ENCODE measurements at places on chromosomes 2 and 18.

- no peak for DNase-seq
Observed at GRCh38 chr2:145303536-145303935, 783.6 kb upstream of the ZEB2 start.

GRCh38 chr2:128422571-128422970 is 103.9 kb upstream of the HS6ST1 start:
- no peak for DNase-seq

GRCh38 chr2:105134081-105134480 is 96.2 kb downstream of the MRPS9 start:
- DNase-seq: no peak

DNA sequence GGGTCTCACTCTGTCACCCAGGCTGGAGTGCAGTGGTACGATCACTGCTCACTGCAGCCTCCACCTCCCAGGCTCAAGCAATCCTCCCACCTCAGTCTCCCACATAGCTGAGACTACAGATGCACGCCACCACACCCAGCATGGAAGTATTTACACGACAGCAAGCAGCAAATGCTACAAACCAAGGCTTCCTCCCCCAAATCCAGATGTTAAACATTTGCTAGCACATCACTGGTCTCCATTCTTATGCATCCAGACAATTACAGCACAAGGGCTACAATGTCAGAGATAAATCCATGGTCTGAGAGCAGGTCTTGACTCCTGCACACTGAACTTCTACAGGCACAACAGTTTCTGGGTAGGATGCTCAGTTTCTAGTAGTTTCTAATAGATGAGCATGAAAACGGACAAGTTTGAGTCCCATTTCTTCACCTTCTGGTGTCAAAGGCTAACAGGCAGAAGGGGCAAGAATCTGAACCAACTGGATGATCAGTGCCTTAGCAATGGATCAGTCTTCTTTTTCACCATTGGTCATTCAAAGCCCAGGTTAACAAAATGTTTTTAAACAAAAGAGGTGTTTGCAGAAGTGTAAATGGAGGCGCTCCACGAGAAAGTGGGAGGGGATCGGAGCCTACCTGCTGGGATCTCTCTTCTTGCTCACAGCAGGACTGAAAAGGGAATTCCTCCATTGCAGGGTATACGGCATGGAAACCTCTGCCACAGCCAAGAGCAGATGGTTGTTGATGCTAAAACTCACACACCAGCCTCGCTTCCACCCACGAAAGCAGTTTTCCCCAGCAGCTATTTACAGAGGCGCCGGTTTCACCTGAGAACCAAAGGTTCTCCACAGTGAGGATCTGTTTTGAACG is 135.0 kb upstream of the ARL4C start:
- no peak for DNase-seq

- DNase-seq: no peak
Observed at GRCh38 chr2:127951026-127951425, 65.3 kb upstream of the AMMECR1L start.

- no peak for DNase-seq
Observed at GRCh38 chr2:188495969-188496431, 204.3 kb downstream of the GULP1 start.

DNA sequence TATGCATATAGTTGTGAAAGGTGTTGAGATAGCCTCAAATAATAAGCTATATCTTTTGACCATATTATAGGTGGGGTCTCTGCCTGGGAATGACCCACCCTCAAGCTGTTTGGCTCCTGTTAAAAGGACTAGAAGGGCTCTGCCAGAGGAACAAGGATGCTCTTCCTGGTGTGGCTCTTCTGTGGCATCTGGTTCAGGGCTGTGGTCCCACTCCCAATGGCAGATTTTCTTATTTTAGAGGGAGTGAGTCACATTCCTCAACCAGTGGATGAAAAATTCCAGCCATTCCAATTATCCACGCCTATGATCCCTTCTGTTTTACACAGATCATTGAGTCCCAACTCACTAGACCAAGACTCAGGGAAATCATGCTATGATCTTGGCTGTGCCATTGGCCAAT is 119.9 kb downstream of the PARD3B start:
- no peak for DNase-seq

DNA sequence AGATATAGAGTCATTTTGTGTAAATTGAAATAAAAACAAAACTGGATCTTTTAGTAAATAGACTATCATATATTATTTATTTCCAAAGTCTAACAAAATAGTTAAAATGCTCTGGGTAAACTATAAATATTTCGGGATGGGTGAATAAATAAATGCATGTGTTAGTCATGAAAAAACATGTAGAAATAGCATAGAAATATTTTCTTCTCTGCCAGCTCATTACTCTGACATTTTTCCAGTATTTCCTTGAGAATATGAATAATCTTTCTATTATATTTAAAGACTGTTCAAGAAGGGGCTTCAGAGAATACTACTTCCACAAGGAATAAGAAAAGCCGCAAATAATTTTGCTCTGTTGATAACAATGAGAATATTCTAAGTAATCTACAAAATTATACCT is 880.4 kb downstream of the TRIB2 start:
- DNase-seq: no peak

DNA sequence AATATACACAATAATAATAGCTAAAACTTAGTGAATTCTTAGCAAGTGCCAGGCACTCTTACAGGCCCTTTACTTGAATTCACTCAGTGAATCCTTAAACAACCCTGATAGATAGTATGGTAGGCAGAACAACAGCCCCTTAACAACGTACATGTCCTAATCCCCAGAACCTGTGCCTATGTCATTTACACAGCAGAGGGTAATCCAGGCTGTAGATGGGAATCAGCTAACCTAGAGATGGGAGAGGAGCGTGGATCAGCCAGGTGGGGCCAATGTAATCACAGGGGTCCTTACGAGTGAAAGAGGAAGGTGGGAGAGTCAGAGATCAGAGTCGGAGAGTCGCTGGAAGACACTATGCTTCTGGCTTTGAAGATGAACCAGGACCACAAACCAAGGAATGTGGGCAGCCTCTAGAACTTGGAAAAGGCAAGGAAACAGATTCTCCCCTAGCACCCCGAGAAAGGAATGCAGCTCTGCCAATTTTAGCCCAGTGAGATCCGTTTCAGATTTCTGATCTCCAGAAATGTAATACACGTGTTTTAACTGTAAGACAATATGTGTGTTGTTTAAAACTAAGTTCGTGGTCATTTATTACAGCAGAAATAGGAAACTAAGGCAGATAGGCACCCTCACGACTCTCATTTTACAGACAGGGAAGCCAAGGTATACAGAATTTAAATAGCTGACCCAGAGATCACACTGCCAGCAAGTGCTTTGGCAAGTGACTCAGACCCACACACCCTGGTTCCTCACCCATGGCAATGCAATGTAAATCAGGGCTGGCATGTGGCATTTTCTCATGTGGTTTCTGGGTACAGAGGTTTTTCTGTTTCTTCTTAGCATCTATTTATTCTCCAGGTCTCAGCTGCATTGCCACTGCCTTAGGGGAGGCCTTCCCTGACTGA is 68.9 kb downstream of the DOCK10 start:
- peak; percentile 17 for DNase-seq

DNA sequence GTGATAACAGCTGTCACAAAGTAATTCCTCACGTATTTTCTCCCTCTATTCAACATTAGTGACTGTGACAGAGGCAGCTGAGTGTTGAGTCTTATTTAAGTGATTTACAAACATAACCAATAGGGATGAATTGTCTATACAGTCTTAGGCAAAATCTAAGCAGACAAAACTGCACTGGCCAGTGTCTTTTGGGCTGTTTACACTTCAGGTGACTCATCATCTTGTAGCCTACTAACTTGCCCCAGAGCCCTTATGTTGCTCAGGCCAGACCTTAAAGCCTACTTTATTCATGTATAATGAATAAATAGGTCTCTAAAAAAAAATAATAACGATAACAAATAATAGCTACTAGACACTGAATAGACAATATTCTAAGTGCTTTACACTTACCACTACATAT is 17.2 kb downstream of the THOC1 start:
- no peak for DNase-seq

DNA sequence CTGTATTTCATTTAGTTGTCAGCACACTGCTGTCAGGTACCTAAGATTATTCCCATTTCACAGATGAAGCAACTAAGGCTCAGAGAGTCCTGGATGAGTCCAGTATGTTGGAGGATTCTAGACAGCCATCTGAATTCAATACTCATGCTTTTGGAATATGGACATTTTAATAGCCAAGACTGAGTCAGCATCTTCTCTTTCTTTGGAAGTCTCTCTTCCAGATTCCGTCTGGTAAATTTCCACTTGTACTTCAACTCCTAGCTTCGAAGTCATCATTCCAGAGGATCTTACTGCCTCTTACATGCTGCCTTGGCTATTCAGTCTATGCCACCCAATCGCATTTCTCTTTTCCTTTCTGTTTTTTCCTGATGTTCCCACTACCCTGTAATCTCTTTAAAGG is 40.6 kb downstream of the INSIG2 start:
- DNase-seq: no peak

DNA sequence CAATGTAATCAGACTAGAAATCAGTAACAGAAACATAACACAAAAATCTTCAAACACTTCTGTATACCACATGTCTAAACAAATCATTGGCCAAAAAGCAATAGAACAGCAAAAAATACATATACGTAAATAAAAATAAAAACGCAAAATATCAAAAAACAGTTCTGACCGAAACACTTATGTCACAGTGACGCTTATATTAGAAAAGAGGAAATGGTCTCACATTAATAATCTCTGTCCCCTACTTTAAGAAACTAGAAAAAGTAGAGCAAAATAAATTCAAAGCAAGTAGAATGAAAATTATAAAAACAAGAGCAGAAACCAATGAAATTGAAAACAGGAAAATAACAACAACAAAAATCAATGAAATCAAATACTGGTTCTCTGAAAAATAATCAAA is 41.9 kb downstream of the TMEM131 start:
- no peak for DNase-seq

GRCh38 chr2:80830891-80831290 is 526.3 kb upstream of the LRRTM1 start:
- no peak for DNase-seq

DNA sequence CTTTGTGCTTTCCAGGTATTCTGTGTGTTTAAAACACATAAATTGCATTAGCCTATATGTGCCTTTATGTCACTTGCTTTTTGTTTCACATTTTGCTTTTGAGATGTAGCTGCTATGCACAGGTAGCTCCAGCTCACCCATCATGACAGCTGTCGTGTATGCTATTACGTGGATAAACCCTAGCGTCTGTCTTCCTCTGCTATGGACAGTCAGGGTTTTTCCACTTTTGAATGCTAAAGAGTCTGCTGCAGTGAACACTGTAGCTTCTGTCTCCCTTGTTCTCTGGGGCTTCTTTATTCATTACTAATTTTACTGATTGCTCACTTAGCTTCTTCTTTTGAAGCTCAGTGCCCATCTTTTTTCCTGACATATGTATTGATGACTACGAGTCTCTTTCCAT is 24.7 kb upstream of the MBP start:
- no peak for DNase-seq

GRCh38 chr2:237045449-237045848 is 40.2 kb upstream of the COPS8 start:
- no peak for DNase-seq

GRCh38 chr2:157822993-157823392 is 53.1 kb downstream of the ACVR1 start:
- no peak for DNase-seq

- no peak for DNase-seq
Observed at GRCh38 chr2:124039762-124040291, 14.7 kb downstream of the CNTNAP5 start.

- peak; percentile 75 for DNase-seq
Observed at GRCh38 chr2:171416009-171416926, 17.5 kb downstream of the METTL8 start.

GRCh38 chr2:172953970-172954852 is 121.4 kb upstream of the MAP3K20 start:
- DNase-seq: no peak

DNA sequence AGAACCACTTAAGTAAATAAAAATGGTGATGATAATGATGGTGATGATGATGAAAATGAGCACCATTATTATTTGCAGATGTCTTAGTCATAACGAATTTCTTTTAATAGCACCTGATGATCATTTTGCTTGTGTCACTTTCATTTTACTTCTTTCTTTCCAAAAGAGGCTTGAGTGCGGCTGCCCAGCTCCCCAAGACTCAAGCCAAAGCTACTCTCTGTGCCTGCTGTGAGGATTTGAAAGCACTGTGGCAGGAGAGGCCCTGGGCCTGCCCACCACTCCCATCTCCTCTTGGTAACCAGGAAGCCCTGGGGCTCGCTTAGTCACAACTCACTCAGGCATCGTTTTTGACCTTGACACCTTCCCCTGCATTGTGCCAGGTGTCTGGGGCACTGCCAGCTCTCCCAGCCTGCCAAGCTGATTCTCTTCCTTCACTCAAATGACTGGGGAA is 41.2 kb downstream of the RPL37A start:
- DNase-seq: no peak

- no peak for DNase-seq
Observed at GRCh38 chr18:23995180-23995579, 19.4 kb upstream of the TTC39C start.

DNA sequence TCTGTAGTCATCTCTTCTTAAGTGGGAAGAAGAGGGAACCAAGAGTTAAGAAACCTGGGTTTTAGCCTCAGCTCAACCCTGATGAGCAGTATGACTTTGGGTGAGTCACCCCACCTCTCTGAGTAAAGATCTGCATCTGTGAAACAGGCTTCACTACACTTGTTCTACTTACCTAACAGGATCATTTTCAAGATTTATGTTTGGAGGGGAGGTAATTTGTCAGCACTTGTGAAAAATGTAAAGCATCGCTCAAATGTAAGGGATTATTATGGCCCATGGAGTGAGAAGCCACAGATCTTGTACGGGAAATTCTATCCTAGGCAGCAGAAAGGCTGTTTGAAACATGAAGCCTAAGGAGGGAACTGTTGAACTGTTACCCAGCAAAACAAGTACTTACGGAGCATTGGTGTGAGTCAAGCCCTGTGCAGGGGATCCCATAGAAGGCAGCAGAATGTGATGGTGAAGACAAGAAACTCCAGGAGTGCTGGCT is 160.6 kb downstream of the PRKCE start:
- DNase-seq: no peak

DNA sequence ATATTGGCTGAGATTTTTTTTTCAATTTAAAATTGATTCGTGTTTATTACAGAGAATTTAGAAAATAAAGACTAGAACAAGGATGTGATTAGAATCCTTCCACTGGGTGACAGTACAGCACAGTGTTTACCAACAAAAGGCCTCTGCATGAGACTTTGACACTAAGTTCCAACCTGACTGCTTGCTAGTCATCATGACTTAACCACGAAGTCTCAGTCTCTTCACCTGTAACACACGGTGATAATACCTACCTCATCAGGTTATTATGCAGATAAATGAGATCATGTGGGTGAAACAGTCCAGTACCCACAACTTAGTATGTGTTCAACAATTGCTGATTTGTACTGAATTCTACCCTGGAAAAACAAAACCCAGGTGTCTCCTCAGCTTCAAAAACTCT is 151.2 kb downstream of the STK39 start:
- DNase-seq: no peak

- DNase-seq: no peak
Observed at GRCh38 chr2:234571620-234572407, 74.9 kb upstream of the ARL4C start.
